MCF 10A (cell line): ENCODE measurements at places on chromosomes 11 and 22.

DNA sequence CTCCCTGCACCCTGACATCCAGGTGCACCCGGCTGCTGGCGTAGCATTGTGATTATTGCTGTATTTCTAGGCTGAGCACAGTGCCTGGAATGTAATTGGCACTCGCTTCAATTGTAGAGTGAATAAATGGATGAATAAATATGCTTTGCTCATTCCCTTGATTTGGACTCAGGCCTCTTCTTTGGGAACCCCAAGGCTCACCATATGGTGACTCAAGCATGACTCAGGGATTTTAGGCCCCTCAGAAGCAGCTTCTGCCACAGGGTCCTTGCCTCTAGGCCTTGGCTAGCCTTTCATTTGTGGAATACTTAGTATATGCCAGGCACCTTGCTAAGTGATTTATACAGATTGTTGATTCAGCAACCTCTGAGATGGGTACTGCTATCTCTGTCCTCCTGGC is 78.9 kb downstream of the GRIK4 start:
- H3K27ac ChIP-seq: no peak overlapping the region
- H3K4me1 ChIP-seq: no peaks in the 10 kb centered on the region
- no peak overlapping the region for H3K4me3 ChIP-seq
- no peaks in the 10 kb centered on the region for H3K36me3 ChIP-seq
- DNase-seq: peak; percentile 4

DNA sequence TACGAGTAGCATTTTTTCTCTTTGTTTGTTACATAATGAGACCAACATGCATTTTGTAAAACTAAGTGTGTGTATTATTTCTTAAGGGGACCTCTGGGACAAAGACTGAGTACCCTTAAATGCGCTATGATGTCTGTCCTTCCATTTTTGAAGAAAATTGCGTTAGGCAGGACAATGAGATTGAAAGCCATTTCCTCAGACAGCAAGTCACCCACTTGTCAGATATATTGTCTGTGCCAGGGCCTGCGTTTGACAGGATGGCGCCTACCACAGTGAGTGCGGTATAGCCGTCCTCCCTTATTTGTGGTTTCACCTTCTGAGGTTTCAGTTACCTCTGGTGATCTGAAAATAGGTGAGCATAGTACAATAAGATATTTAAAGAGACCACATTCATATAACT is 2.2 kb downstream of the AP2A2 start:
- no peak overlapping the region for H3K27ac ChIP-seq
- H3K27me3 ChIP-seq: no peaks in the 10 kb centered on the region
- no peak for DNase-seq

DNA sequence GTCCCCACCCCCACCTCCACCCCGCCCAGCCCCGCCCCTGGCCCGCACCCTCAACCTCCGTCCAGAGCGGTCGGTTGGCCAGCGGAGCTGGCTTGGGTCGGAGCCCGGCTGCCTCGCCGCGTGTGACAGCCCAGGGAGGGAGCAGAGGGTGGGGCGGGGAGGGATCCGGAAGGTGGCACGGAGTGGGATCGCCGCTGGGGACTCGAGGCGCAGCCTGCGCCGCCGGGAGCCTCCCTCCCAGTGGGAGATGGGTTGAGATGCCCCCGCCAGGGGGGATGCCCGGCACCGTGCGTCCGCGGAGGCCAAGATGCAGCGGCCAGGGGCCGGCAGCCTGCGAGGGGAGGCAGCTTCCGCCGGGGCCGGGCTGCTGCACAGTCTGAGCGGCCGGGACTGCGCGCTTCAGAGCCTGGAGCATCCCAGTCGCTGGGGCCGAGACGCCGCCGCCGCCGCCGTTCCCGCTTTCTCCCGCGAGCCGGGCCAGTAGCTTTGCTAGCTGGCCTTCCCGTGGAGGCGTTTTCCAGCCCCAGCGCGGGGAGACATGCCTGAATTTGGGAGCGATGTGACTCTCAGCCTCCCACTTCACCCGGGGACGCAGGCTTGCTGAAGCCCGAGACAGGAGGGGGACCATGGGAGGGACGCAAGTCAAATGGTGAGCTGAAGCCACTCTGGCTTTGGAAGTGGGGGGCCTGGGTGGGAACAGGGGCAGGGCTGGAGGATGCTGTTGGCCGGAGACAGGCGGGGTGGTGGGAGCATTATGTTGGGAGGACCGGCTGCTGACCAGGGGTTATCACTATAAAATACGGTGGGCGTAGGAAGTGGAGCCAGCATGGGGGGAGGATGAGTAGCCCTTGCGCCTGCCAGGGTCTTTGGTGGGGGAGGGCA is 40.2 kb downstream of the DIXDC1 start:
- H3K27ac ChIP-seq: peak overlapping the region; percentile 97
- DNase-seq: peak; percentile 64
- peaks cover 37% of the 10 kb centered on the region for H3K4me1 ChIP-seq
- H3K27me3 ChIP-seq: no peaks in the 10 kb centered on the region
- H3K4me3 ChIP-seq: peak overlapping the region; percentile 81

- H3K27me3 ChIP-seq: no peaks in the 10 kb centered on the region
- H3K4me1 ChIP-seq: peaks cover 3% of the 10 kb centered on the region
- no peaks in the 10 kb centered on the region for H3K36me3 ChIP-seq
- no peak for DNase-seq
- H3K27ac ChIP-seq: no peak overlapping the region
Measured at GRCh38 chr22:19715188-19715930, 1.1 kb downstream of the SEPTIN5 start.

GRCh38 chr11:104713401-104713800 is 184.9 kb downstream of the CASP12 start:
- no peaks in the 10 kb centered on the region for H3K4me1 ChIP-seq
- H3K4me3 ChIP-seq: no peak overlapping the region
- H3K27me3 ChIP-seq: no peaks in the 10 kb centered on the region
- H3K36me3 ChIP-seq: no peaks in the 10 kb centered on the region
- no peak overlapping the region for H3K27ac ChIP-seq
- peak; percentile 6 for DNase-seq

DNA sequence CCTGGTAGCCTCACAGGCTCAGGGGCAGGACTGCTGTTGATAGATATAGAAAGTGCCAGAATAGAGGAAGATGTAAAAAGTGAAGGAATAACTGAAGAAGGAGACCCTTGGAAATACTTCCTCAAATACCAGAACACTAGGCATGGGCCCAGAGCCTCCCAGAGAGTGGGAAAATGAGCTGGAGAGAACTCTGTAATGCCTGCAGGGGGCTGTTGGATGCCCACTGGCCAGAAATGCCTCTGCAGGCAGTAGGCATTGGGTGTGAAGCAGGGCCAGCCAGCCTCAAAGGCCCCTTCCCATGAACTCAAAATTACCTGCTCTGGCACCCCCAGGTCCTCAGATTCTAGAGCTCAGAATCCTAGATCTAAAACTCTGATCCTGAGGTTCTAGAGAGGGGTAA is 15.1 kb downstream of the P2RY2 start:
- no peak overlapping the region for H3K27ac ChIP-seq
- no peaks in the 10 kb centered on the region for H3K4me1 ChIP-seq
- H3K4me3 ChIP-seq: no peak overlapping the region
- DNase-seq: no peak

GRCh38 chr11:10002221-10002620 is 291.8 kb downstream of the SBF2 start:
- no peaks in the 10 kb centered on the region for H3K4me1 ChIP-seq
- DNase-seq: no peak
- H3K27ac ChIP-seq: no peak overlapping the region
- peaks cover 13% of the 10 kb centered on the region for H3K36me3 ChIP-seq

DNA sequence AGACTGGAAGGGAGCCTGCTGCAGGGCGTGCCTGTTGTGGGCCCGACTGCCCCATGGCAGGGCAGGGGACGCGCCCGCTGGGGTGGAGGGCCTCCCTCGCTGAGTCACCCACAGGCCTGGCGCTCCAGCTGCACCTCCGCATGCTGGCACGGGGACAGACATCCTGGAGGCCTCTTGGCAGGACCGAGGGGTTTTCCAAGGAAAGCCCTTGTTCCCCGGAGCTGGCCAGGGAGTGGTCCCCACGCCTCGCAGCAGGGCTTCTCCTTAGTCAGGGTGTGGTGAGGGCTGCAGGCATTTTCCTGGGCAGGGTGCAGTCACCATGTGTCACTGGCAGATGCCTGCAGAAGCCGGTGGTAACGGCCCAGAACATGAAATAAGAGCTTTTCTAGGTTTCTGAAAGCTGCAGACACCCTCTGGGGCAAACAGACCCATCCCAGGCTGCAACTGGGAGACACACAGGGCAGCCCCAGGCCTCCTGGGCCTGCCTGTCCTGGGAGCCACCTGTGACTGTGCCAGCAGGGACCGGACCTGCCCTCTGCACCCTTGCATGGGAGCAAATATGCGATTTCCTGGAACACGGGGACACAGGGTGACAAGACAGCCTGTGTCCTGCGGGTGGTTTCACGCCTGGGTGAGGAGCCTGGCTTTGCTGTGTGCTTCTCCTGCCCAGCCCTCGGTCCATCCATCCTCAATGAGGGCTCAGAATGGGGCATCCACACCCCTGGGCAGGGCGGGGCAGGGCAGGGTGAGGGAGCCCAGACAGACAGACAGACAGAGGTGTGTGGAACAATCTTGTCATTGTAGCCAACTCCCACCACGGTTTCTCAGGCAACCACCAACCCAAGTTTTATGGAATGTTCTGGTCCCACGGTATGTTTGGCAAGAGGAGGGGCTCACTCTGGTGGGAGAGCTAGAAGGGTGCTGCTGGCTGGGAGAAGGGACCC is 43.2 kb upstream of the FADD start:
- DNase-seq: peak; percentile 97
- peaks cover 27% of the 10 kb centered on the region for H3K4me1 ChIP-seq
- H3K4me3 ChIP-seq: no peak overlapping the region

DNA sequence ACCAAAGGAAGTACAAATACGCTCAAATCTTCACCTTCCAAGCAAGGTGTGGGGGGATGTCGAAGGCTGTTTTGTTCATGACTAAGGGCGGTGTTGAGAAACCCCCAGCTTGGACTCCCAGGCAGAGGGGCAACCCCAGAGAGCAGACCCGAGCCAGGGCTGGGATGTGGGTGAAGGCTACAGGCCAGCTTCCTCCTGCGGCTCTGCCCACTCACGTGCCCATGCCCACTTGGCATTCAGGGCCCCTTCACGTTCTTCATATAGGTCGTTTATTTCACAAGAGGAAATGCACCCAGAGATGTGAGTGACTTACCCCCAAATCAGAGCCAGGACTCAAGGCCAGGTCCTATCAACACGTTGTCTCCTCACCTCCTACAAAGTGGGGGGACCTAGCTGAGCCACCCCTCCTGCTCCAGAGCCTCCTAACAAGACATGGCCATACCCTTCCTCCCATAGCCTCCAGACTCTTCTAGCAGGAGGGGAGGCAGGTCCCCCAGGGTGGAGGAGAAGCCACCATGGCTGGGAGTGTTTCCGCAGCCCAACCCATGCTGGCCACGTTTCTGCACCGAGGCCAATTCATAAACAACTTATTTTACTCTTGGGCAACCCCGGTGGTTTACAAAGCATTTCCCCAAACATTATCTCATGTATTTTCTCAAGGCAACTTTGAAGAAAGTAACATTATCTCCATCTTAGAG is 22.0 kb downstream of the TMEM184B start:
- H3K4me3 ChIP-seq: no peak overlapping the region
- H3K27me3 ChIP-seq: no peaks in the 10 kb centered on the region
- no peak overlapping the region for H3K27ac ChIP-seq
- no peaks in the 10 kb centered on the region for H3K4me1 ChIP-seq
- no peak for DNase-seq
- H3K36me3 ChIP-seq: peaks cover 26% of the 10 kb centered on the region

DNA sequence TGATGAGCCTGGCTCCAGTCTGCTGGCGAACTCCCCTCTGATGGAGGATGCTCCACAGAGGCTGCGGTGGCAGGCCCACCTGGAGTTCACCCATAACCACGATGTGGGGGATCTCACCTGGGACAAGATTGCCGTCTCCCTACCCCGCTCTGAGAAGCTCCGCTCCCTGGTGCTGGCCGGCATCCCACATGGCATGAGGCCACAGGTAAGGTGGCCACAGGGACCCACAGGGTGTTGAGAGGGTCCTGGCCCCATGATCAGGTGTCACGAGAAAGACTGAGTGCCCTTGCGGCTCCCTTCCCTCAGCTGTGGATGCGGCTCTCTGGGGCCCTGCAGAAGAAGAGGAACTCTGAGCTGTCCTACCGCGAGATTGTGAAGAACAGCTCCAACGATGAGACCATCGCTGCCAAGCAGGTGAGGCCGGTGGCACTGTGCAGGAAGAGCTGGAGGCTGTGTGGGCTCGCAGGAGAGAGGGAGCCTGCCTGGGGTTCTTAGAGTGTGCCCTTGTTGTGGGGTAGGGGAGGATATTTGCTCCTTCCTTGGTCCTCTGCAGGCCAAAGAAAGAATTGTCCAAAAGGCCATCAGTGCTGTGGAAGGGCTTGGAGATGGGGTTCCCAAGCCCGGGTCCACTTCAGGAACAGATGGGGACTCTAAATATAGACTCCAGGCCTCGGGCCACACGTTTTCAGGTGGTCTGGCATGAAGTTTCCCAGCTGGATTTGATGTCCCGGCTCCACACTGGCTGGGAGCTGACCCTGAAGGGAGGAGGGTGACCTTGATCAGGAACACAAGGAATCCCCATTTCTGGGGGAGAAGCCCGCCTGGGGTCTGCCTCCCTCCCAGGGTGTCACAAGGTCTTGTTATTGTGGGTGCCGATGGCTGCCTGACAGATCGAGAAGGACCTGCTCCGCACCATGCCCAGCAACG is 34.1 kb downstream of the SGSM3 start:
- H3K27me3 ChIP-seq: no peaks in the 10 kb centered on the region
- H3K4me1 ChIP-seq: no peaks in the 10 kb centered on the region

GRCh38 chr11:119676461-119677020 is 52.5 kb downstream of the NECTIN1 start:
- no peak overlapping the region for H3K27ac ChIP-seq
- H3K4me3 ChIP-seq: no peak overlapping the region
- no peak for DNase-seq
- no peaks in the 10 kb centered on the region for H3K4me1 ChIP-seq

DNA sequence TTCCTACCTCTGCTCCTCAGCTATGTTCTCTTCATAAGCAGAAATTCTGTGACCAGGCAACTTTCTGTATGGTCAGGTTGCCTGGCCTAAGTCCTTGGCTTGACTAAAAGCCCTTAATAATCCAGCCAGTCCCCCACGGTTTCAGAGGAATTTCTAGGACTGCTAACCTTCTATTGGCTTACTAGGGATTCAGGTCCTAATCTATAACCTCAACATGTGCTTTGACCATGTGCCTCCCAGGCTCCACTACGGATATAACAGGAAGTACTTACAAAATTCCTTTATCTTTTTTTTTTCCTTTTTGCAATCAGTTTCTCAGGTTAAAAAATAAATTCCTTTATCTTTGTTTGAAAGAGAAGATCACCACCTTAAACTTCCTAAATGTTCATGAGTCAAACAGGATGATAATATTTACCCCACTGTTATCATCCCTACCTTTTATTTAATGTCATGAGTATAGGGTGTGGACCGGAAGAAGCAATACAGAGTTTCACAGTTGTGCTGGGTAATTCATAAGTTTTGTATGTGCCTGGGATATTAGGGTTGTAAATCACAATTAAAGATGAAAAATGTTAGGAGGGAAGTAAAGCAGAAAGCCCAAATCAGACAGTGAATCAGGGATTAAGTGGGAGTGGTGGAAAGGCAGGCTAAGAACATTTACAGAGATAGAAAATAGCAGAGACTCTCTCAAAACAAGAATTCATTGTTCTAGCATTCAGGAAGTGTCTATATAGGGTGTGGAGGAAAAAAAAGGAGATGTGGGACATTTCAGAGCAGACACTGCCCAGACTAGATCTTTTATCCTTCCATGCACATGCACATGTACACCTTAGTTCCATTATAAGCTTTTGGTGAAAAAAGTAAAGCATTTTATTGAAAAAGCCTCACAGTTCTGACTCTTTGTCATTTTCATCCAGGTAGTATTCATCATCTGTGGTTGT is 10.7 kb upstream of the POGLUT3 start:
- DNase-seq: no peak
- H3K4me1 ChIP-seq: peaks cover 10% of the 10 kb centered on the region
- H3K4me3 ChIP-seq: no peak overlapping the region
- no peaks in the 10 kb centered on the region for H3K27me3 ChIP-seq

- no peak for DNase-seq
- peaks cover 15% of the 10 kb centered on the region for H3K27me3 ChIP-seq
- no peaks in the 10 kb centered on the region for H3K4me1 ChIP-seq
- H3K4me3 ChIP-seq: no peak overlapping the region
- H3K27ac ChIP-seq: no peak overlapping the region
Measured at GRCh38 chr11:112839051-112839450, 122.2 kb upstream of the NCAM1 start.
